Diencephalon (tissue), 1 donor: ENCODE measurements at places on chromosomes 3 and 15. TPM values are rescaled to one million over a fixed set of nuclear protein-coding genes. Genes with fewer than 3 reads are reported as not detected.

The GPR149 gene
- total RNA-seq = 22.1 TPM

The HERC2 gene
- 95.7 TPM for total RNA-seq

The RAB43 gene
- total RNA-seq = 3.0 TPM

The AMT gene
- total RNA-seq = 3.9 TPM
